Posterior vena cava (tissue), 2 donors: ENCODE measurements at places on chromosomes 12 and 14. TPM values are rescaled to one million over a fixed set of nuclear protein-coding genes. Genes with fewer than 3 reads are reported as not detected.

Gene PYGL
- total RNA-seq, result 45.5 TPM

DNA sequence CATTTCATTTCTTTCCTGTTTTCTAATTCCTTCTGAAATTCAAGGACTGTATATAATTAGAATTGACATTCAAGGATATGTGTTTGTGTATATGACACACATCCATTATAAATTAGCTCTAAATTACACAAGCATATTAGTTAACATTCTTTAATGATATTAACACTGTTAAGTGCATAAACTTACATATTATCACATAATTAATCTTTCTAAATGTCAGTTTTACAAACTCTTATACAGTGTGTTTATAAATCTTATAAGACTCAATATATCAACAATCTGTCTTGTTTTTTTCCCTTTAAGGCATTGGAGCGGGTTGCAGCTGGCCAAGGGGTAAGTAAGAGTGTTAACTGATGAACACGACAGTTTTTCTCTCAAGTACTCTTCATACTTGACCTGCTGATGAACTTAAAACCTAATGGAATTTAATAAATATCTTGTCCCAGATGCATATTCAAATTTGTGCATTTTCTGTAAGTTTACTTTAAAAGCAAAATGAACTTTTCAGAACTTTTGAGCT is 76.1 kb downstream of the METTL25 start:
- DNase-seq, result no peak

- no peak for DNase-seq
These were observed 5.7 kb downstream of the DENND5B start for GRCh38 chr12:31585271-31585670.

DNA sequence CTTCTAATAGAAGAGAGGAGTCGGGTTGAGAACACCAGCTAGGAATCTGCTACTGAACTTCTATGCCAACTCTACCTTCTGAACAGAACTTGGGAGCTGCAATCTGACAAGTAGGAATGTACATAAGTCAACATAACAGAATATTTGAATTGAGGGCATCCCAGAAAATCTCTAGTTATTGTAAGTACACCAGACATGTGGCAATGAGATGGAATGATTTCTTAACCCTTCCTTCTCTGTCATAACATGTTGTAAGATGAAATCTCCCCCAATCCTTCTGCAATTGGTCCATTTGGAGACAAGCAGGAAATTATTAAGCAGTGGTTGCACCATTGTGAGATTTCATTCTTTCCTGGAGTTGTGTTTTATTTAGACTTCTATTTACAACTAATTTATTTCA is 68.7 kb upstream of the TMPO start:
- DNase-seq, result no peak

- DNase-seq, result peak; percentile 82
These were observed 31.2 kb downstream of the TC2N start for GRCh38 chr14:91835920-91836843.

DNA sequence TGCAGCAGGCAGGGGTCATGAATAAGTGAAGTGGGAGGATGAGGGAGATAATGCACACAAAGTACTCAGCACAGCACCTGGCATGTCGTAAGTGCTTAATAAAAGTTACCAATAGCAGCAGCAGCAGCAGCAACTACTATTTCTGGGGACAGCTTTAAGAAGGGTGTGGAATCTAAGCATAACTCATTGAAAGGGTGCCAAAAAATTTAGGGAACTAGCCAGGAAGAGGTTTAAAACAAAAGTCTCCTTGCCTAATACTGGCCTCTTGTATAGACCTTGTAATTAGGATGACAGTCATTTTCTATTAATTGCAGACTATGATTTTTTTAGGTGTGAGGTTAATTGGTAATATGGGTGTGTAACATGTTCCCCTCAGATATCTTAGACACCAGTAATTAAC is 179.9 kb downstream of the PTPN11 start:
- DNase-seq, result no peak

Gene AQP6
- total RNA-seq, result not detected

GRCh38 chr12:108231109-108231905 is 102.2 kb downstream of the WSCD2 start:
- DNase-seq, result no peak

GRCh38 chr14:34365309-34365915 is 96.6 kb downstream of the SPTSSA start:
- no peak for DNase-seq

Gene FAIM2
- 2.5 TPM for total RNA-seq

DNA sequence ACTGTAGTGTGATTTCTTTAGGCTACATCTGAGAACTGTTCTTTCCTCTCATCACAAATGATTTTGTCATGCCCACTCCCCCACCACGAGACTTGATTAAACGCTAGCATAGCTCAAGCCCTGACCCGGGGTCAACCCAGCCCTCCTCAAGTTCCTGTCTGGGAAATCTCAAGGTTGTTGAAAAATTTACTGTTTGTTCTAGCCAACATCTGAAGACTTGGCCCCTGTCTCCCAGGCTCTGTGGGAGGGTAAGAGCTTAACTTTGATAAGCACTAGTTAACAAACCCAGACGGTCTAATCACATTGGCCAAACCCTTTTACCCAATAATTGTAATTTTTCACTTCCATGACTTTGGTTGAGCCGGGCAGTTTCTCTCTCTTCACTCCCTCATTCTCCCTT is 86.2 kb upstream of the AMIGO2 start:
- DNase-seq, result no peak
